ENCODE measurements at places on chromosomes 12 and 14.
A peak's percentile ranks its signal among the peaks of the same experiment; 100 is the strongest.

DNA sequence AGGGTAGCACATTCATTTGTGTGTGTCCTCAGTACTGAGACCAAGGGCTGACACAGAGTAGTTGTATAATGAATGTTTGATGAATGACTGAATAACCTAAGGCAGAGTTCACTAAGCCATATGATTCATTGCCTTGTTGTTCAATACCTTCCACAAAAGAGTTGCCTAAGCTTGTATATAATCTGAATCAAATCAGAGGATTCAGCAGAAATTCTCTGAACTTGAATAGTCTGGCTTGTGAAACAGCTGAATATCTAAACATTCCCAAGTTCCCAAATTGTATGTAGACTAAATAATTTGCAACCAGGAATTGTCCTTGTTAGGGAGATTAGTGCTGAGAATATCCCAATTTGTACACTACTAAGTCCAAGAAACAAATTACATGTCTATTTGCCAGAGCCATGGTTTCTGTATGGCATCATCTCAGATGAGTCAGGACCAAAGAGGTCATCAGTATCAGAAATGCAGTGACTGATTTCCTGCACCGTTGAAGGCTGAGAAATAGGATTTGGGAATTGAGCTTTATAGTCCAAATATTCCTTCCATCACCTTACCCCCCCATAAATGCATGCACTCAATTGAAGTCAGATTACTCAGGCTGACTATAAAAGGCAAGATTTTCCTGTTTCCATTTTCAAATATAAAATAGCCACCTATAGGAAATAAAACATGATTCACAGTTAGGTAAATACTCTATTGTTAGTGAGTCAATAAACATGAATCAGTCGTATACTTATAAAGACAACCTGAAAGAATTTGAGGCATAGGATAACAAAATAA is 168.7 kb downstream of the PHLDA1 start:
- no peak for DNase-seq

GRCh38 chr14:106670011-106670410 is 1143.6 kb downstream of the TMEM121 start:
- no peak for DNase-seq

- DNase-seq: no peak
Observed at GRCh38 chr12:116861320-116861719, 19.9 kb downstream of the HRK start.

- no peak for DNase-seq
Observed at GRCh38 chr14:103697603-103698379, 17.5 kb downstream of the XRCC3 start.

GRCh38 chr12:32390572-32391219 is 8.7 kb upstream of the FGD4 start:
- no peak for DNase-seq

DNA sequence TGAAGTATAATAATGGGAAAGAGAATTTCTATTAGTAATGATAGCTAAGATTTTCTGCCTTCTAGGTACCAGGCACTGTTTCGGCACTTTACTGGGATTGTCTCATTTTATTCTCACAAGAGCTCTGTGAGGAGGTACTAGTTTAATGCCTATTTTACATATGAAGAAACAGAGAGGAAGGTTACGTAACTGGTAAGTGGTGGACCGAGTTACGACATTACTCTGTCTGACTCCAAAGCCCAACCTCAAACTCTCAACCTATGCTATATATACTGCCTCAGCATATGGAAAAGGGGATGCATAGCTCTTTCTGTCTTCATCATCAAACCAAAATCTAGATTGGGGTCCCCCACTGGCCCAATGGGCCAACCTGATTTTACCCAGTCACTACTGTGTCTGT is 133.5 kb downstream of the KTN1 start:
- DNase-seq: no peak

DNA sequence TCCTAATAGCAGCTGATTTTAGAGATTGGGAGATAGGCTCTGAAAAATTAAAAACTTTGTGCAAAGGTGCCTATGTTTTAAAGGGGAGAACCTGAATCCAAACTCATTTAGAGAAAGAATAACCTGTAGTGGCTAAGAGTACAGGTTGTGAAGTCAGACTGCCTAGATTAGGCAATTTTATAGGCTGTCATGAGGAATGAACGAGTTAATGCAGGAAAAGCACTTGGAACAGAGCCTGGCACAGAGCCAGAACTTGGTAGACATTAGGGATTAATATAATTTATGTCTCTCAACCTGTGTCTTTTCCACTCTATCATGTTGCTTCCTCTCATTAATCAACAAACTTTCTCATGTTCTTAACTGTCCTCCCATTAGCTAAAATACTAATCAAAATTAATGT is 98.1 kb downstream of the WIF1 start:
- no peak for DNase-seq

- peak; percentile 35 for DNase-seq
Observed at GRCh38 chr12:49296836-49297694, 2.1 kb downstream of the PRPH start.

Measured in CD4-positive, alpha-beta T cell treated with Interleukin-12 subunit alpha and Interleukin-12 subunit beta, for 1 hour (primary cell).